NCI-H1105 (cell line): ENCODE measurements at places on chromosomes 6 and 20.
A peak's percentile ranks its signal among the peaks of the same experiment; 100 is the strongest.

- DNase-seq = no peak
Observed at GRCh38 chr20:25297141-25297905, 49.4 kb downstream of the PYGB start.

DNA sequence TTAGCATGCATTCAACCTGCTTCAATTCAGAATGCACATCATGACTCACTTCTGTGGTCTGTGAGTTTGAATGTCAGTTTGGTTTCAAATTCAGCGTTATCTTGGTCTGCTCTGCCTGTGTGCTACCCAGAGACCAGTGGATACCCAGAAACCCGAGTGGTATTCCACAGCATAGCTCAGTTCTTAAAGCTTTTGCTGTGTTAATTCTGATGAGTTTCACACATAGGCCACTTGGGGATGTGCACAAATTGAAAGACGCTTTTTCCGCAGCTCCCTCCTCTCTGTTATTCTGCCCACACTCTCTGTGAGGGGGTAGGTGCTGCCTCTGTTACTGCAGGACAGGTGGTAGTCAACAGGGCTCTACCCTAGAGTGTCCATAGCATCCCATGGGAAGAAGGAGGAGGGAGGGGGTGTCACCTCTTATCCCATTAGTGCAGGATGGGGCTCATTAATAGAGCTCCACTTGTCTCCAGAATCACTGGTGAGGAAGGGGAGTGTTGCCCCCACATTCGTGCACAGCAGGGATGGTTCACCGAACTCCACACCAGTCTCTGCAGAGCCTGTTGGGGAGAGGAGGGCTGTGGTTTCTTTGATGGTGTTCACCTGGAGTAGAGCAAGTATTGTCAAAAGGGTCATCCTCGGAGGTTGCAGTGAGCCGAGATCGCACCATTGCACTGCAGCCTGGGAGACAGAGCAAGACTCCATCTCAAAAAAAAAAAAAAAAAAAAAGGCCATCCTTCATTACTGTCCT, 29.2 kb upstream of the SDCBP2 start:
- no peak for DNase-seq

GRCh38 chr20:63973636-63974401, 4.1 kb upstream of the ZNF512B start:
- peak; percentile 72 for DNase-seq

DNA sequence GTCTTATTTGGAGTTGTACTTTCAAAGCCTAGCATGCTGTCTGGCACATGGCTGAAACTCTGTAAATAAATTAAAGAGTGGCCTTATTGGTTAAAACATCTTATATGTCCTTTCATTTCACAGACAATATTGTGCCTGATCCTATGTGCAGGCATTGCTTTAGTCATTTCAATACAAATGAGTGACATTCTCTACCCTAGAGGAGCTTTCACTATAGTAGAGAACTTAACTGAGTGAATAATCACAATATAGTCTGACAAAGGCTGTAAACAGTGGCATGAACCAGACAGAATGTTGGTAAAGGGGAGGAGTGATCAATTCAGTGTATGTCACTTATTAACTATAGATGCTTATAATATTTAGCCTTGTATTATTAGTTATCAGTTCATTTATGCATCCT, 481.8 kb downstream of the TFAP2B start:
- no peak for DNase-seq

DNA sequence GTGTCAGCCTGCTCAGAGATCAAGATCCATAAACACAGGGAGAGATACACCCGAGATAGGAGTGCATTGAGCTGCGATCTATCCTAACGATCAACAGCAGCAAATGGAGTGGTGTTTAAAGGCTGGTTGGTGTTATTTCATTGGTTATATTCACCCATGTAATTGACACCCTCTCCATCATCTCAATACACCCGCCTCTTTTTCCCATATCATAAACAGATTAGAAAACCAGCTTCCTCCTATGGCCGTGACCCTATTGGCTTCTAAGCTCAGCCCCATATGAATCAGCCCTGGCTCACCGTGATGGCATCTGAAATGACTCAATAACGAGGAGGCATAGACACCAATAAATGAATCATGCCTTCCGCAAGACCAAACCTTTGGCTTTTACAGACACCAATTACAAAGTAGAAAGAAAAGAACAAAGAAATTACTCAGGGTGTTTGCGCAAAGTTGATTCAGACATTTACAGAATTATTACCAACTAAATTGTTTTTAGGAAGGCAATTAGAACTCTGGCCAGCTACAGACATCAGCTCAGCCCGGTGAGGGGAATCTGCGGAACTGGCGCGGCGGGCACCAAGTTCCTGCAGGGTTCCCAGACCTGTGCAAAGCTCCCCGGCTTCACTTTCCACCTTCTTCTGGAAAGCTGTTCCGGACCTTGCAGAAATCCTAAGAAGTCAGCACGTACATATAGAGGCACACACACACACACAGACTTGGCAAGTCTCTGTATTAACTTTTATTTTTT, 11.5 kb downstream of the PMEPA1 start:
- DNase-seq = no peak

- no peak for DNase-seq
Observed at GRCh38 chr6:81718126-81718525, 34.4 kb downstream of the TENT5A start.

DNA sequence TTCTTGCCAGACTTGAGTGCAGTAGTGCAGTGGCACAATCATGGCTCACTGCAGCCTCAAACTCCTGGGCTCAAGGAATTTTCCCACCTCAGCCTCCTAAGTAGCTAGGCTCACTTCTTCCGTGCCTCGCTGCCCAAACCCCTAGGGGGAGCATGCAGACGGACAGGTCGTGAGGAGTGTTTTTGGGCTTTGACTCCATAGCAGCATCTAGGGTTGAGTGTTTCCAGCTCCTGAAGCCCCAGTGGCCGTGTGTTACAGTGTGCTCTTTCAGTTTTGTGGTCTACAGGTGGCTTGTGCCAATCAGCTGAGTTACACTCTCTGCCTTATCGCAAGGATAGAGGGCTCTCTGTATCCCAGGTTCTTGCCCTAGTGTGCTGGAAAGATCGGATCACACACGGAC, 33.4 kb downstream of the NCOA3 start:
- DNase-seq = no peak

GRCh38 chr20:58246346-58246745, 17.9 kb upstream of the ANKRD60 start:
- no peak for DNase-seq

DNA sequence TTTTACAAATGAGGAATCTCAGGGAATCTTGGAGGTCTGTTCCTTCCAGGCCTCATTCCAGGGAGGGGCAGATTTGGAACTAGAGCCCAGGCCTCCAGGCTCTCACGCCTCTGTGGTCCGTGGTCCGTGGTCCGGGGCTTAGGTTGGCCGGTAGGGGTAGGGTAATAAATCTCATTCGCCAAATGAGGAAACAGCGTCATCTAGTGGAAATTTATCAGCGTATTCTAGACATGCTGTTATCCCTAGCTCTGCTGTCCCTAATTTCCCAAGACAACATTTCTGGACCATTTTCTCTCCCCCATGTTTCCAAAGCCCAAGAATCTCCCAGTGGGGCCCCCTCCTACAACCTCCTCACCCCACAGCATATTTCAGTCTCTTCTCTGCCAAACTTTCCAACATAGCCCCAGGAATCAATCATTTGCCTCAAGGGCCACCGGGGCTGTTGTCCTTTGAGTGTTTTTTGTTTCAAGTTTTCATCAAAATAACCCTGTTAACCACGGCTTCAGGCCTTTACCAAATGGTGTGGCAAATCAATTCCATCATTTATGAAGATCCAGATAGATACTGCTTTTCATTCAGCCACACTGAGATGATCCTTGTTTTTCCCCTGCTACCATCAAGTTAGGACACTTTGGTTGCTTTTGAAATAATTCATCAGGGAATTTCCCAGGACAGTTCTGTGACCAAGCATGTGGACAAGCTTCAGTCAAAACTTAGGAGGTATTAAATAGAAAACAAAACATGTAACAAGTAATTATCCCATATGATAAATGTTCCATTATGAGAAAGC, 126.8 kb downstream of the ALDH8A1 start:
- peak; percentile 44 for DNase-seq

DNA sequence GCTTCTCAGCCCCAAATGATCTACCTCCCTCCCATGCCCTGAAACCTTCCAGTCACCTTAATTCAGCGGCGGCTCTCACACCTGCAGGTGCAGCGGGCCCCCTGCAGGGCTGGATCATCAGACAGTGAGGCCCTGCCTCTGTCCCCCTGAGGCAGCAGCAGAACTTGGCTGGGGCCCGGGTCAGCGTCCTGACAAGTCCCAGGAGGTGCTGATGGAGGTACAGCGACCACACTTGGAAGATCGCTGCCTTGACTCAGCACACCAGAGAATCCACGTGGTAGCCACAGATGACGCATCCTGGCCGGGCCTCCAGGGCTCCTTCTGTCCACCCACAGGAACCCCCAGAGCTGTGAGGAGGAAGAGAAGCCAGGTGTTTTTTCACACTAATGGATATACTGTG, 116.4 kb upstream of the THBS2 start:
- DNase-seq = no peak

DNA sequence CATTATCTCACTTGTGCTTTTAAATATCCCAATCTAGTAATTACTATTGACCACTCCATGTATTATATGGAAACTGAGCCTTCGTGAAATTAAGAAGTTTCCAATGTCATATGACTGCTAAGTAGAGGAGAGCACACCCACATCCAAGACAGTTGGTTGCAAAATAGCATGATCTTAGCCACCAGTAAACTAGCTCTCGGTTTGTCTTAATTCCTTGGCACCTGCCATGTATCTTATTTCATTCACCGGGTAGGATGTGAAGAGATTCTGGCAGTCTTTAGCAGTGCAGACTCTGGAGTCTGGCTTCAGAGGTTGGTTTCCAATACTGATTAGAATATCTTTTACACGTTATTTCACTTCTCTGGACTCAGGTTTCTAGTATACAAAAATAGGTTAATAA, 270.3 kb downstream of the LAMA2 start:
- no peak for DNase-seq

- DNase-seq = no peak
Observed at GRCh38 chr6:43702171-43702533, 14.6 kb upstream of the MRPS18A start.

- no peak for DNase-seq
Observed at GRCh38 chr20:50560867-50561266, 50.7 kb downstream of the PTPN1 start.

DNA sequence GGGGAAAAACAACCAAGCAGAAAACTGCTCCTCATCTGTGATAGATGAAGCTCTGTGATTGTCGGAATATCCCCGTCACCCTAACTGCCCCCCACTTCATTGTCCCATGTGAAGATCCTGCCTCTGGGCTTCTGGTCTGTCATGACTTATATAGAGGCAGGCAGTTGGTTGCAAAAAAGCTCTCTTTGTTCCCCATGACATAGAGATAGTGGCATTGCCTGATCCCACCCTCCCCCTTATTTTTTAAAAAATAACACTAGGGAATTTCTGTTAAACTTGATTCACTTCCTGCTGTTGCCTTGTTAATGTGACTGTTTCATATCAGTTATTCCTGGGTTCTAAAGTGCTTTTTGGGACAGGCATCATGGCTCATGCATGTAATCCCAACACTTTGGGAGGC, 203.1 kb downstream of the JARID2 start:
- no peak for DNase-seq

DNA sequence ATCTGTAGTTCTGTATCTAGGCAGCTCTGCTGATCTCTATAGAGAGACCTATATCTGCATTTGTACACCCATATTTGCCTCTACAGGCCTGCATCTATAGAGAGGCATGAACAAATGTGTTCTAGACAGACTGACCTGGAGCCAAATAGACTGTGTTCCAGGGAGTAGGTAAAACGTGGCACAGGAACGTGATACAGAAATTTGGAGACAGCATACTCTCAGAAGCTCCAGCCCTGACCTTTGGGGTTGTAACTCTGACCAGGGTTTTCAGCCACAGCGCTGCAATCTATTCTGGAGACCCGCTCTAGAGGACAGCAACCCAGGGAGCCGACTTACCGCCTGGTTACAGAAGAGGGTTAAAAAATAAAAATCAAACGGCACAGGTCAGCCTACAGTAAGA, 983 bp downstream of the RBBP9 start:
- peak; percentile 8 for DNase-seq

DNA sequence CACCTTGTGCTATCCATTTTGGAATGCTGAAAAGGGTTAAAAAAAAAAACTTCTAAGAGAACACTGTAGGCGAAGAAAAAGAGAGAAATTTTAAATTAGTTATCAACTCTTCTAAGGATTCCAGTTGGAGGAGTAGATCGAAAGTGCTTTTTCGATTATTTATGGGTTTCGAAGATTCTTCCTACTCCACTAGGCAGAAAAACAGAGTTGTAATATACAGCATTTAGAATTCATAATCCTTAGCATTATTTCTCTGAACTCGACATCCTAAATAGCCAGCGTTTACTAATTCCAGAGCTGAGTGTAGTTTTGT, 817 bp upstream of the RNF217 start:
- no peak for DNase-seq

GRCh38 chr20:62539198-62540045, 63.6 kb upstream of the GATA5 start:
- no peak for DNase-seq

DNA sequence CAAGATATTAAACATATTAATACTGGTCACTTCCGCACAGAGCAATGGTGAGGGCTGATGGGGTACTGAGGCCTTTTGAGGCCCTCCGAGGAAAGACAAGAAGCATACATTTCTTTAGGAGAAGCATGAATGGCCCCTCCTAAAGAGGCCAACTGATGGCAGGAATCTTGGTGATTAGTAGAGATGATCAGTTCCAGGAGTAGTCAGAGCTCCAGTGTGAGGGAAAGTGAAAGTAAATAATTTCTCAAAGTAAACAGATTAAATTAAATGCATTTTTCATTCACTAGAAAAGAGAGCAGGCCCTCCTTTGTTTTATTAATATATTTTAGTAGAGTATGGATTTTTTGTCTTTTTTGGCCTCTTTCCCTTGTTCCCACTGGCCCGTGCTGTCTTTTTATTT, 38.2 kb downstream of the NOX3 start:
- DNase-seq = no peak

- DNase-seq = no peak
Observed at GRCh38 chr6:42255050-42255449, 37.4 kb upstream of the MRPS10 start.

- DNase-seq = no peak
Observed at GRCh38 chr20:33647603-33648395, 14.3 kb upstream of the C20orf144 start.

GRCh38 chr6:53744321-53744720, 50.5 kb upstream of the LRRC1 start:
- no peak for DNase-seq

DNA sequence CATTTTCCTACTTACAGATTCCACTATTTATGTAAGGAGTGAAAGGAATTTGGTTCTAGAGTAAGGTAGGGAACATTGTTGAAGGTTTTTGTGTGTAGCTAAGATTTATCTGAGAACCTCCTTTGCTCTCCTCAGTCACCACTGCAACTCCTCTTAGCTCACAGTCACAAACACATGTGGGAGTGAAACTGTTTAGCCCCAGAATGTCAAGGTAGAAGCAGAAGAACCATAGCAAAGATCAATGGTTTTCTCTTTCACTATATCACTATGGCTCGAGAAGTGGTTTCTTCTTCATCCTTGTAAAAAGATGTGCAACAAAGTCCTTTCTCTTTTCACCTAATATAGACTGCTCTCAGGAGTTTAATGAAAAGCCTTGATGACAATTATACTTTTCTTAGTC, 6.5 kb upstream of the DEFB112 start:
- no peak for DNase-seq

- DNase-seq = no peak
Observed at GRCh38 chr6:169473663-169474062, 220.0 kb upstream of the THBS2 start.

GRCh38 chr20:62743777-62744317, 35.2 kb downstream of the NTSR1 start:
- DNase-seq = no peak

GRCh38 chr20:11851646-11852045, 66.0 kb upstream of the BTBD3 start:
- DNase-seq = no peak
